Left ventricle myocardium inferior (tissue), 1 donor: ENCODE measurements at places on chromosomes 12 and 14.

GRCh38 chr12:2637371-2637770 lies 157.4 kb upstream of the FKBP4 start:
- DNase-seq, result no peak

DNA sequence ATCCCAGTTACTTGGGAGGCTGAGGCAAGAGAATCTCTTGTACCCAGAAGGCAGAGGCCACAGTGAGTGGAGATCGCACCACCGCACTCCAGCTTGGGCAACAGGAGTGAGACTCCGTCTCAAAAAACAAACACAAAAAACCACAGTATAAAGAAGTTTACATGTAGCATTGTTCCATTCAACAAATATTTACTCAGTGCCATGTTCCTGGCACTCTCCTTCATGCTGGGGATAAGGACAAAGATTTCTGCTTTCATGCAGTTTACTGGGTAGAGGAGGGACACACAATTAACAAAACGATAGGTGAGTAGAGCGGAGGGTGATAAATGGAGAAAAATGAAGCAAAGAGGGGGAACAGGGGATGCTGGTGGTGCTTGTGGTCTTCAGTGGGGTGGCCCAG lies 68.2 kb upstream of the OVCH1 start:
- no peak for DNase-seq

DNA sequence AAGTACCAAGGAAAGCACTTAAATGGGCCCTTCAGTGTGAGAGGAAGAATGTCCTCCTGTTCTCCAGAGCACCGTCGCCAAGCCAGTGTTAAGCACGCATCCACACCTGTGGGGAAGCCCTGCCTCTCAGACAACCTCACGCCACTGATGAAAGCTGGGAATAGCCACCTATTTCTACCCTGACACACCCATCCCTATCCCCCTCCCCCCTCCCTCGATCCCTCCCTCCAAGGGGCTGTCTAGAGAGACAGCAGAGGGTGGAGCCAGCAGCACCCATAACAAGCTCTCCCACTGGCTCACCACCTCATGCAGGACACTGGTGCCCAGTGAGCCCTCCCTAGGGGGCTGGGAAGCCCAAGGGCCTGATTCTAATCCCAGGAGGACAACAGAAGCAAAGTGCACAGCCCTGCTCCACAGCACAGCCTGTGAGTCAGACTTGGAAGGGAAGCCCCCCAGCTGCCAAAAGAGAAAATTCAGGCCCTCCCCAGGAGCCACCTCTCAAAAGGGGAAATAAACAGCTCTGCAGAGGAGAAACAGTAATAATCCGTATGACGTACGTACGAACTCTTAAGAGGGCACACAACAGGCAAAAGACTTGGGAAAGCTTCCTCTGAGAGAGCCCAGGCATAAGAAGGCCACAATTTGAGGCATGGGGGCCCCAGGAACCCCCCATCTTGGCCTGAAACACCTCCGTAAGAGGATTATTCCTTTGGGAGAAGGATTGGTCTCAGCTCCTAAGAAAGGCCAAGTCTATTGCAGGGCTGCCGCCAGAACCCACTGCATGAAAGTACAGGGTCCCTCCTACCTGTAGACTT lies 7.8 kb downstream of the PITPNM2 start:
- DNase-seq, result no peak

GRCh38 chr12:24860546-24860945 lies 88.4 kb downstream of the BCAT1 start:
- no peak for DNase-seq

GRCh38 chr12:27667540-27667939 lies 28.7 kb upstream of the REP15 start:
- DNase-seq, result no peak

DNA sequence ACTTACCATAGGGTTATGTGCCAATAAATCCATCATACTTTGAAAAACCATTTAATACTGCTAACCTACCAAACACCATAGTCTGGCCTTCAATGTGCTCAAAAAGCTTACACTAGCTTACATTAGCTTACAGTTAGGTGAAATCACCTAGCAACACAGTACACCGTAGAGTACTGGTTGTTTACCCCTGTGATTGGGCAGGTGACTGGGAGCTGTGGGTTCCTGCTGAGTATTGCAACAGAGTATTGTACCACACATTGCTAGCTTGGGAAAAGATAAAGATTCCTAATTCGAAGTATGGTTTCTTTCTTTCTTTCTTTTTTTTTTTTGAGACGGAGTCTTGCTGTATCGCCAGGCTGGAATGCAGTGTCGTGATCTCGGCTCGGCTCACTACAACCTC lies 5.6 kb downstream of the ATP5MC2 start:
- DNase-seq, result no peak

GRCh38 chr14:54278087-54278486 lies 118.7 kb upstream of the CDKN3 start:
- DNase-seq, result no peak
